ENCODE measurements at places on chromosomes 12 and 14.

DNA sequence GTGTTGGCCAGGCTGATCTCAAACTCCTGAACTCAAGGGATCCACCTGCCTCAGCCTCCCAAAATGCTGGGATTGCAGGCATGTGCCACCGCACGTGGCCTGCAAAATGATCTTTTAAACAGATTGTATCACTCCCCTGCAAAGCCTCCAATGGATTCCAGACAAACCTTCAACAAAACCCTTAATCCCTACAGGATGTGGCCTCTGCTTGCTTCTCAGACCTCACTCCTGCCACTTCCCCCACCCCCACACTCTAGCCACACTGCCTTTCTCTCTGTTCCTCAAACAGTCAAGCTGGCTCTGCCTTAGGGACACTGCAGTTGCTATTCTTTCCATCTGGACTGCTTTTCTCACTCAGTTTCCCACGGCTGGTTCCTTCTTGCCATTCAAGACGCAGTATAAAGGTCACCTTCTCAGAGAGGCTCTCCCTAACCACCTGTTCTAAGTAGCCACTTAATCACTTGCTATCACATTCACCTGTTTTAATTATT lies 47.3 kb upstream of the TMED10 start:
- peak; percentile 11 for DNase-seq

- DNase-seq = no peak
Observed at GRCh38 chr12:109533487-109533740, 39.9 kb downstream of the MMAB start.

- no peak for DNase-seq
Observed at GRCh38 chr12:69981881-69982475, 157.0 kb downstream of the MYRFL start.

- peak; percentile 48 for DNase-seq
Observed at GRCh38 chr12:59403259-59403932, 192.4 kb upstream of the SLC16A7 start.

DNA sequence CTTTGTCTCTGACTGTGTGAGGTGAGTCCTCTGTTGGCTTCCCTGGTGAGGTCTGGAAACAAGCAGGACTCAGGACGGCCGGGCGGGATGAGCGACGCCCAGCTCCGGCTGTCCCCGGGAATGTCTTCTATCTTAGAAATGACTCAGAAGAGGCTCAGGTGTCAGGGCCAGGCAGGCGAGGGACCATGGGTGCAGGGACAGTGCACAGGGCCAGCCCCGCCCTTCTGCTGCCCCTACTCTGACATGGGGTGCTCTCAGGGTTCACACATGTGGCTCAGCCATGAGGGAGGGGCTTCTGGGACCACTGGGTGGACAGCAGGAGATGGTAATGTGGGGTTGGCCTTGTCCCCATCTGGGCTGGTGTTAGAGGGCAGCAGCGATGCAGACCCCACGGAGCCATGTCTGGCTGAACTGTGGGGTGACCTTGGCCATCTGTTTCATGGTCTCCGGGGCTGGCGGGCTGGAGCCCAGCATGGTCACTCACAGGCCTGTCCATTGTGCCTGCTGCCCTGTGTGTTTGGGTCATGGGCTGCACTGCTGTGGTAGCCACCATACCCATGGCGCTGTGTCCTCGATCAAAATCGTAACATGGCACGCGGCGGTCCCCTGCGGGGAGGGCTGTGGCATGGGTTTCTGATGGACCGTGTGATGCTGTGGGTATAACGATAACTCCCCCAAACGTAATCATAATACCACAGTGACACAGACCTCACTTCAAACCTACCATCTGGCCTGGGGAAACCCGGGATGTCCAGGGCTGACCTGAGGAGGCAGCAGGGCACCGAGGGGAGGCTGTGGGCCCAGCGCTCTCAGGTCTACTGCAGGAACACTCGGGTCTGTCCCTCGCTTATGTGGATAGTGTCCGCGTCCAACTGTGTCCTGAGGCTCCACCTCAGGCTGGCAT lies 368.8 kb downstream of the TMEM121 start:
- DNase-seq = no peak

DNA sequence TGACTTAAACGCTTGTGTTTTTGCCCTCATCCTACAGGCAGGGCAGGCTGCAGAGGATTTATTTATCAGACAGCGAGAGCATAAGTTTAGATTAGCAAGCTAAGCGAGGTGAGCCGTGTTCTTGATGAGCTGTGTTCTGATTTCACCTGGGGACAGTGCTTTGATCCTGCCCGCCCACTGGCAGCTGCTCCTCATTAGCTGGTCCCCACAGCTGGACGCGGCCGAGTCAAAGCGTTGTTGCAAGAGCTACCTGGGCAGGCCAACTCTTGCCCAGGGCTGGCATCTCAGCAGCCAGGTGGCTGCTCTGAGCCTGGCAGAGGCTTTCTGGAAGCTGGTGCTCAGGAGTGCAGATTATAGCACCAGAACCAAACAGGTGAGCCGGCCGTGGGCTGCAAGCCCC lies 46.8 kb upstream of the BEGAIN start:
- DNase-seq = no peak

DNA sequence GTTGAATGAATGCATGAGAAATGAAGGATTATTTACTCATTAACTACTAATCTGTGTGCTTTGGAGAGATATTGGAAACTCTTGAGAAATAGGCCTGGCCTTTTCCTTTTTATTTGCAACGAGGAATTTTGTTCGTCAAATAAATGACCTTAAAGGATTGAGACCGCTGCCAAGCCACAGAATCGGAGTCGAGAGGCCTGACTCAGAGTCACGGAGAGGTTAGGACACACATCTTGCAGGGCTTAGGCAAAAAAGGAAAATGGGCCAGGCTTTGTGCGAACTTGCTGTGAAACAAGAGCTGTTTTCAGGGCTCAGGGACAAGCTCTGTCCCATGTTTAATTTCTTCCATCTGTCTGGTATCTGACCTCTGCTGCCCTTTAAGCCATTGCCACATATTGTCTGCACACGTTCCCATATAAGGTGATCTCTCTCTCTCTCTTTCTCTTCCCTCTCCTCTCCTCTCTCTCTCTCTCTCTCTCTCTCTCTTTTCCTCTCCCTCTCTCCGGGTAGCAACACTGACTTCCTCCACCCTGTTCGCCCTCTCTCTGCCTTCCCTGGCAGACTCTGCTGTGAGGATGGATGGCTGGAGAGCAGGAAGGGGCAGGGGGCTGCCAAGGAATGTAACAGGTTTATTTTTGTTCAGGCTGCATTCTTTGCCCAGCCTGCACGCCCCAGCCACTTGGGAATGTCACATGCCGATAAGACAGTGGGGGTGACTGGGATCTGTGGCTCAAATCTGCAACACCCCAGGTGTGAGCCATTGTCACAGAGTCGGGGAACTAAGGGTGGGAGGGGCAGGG lies 14.9 kb upstream of the IFT81 start:
- DNase-seq = peak; percentile 30

GRCh38 chr12:85273381-85274314 lies 6.4 kb upstream of the ALX1 start:
- peak; percentile 9 for DNase-seq

GRCh38 chr14:89289477-89289876 lies 127.6 kb downstream of the FOXN3 start:
- no peak for DNase-seq

- DNase-seq = no peak
Observed at GRCh38 chr12:120397824-120398540, 29.0 kb upstream of the MSI1 start.

DNA sequence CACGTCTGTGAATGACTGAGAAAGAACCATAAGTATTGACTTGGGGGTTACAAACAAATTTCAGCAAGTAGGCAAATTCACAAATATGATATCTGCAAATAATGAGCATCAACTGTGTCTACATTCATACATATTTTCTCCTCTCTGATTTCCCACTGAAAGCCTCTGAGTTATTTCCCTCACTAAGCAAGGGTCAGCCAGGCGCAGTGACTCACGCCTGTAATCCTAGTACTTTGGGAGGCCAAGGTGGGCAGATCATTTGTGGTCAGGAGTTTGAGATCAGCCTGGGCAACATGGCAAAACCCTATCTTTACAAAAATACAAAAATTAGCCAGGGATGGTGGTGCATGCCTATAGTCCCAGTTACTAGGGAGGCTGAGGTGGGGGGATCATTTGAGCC lies 80.8 kb downstream of the SLC25A21 start:
- no peak for DNase-seq

DNA sequence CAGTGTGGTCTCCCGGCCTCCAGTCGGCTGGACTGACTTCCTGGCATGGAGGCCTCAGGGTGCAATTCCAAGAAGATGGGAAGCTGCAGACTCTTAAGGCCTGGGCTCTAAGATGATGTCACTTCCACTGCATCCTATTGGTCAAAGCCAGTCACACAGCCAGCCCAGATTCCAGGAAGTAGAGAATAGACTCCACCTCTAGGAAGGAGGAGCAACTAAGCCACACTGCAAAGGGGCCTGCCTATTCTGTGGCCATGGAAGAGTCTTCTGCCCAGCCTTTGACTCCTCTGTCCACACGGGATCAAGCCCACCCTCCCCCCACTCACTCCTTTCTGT lies 103.9 kb upstream of the RFLNA start:
- DNase-seq = no peak

GRCh38 chr12:94111302-94111701 lies 37.1 kb upstream of the PLXNC1 start:
- no peak for DNase-seq
